ENCODE measurements at places on chromosomes 16 and 17.

DNA sequence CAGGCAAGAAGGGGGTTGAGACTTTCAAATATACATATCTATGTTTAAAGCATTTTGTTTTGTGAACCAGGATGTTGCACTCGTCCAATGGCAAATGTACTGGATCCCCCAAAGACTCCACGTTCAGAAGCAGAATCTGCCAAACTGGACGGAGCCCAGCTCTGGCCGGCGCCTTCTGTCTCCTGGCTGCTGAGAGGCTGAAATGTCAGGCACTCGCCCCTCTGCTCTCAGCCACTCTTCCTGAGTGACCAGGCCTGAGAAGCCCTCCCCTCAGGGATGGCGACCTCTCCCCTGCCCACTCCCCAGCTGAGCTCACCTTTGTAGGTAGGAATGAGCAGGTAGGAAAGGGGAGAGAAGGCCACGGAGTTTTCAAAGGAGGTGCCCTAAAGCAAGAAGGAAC is 187.5 kb upstream of the FOXF1 start:
- DNase-seq = no peak

GRCh38 chr16:4612977-4613635 is 1.6 kb downstream of the UBALD1 start:
- DNase-seq = peak; percentile 32

- DNase-seq = no peak
These were observed 535 bp upstream of the AURKB start for GRCh38 chr17:8210761-8211458.

GRCh38 chr16:71927787-71928186 is 32.5 kb downstream of the IST1 start:
- DNase-seq = no peak

DNA sequence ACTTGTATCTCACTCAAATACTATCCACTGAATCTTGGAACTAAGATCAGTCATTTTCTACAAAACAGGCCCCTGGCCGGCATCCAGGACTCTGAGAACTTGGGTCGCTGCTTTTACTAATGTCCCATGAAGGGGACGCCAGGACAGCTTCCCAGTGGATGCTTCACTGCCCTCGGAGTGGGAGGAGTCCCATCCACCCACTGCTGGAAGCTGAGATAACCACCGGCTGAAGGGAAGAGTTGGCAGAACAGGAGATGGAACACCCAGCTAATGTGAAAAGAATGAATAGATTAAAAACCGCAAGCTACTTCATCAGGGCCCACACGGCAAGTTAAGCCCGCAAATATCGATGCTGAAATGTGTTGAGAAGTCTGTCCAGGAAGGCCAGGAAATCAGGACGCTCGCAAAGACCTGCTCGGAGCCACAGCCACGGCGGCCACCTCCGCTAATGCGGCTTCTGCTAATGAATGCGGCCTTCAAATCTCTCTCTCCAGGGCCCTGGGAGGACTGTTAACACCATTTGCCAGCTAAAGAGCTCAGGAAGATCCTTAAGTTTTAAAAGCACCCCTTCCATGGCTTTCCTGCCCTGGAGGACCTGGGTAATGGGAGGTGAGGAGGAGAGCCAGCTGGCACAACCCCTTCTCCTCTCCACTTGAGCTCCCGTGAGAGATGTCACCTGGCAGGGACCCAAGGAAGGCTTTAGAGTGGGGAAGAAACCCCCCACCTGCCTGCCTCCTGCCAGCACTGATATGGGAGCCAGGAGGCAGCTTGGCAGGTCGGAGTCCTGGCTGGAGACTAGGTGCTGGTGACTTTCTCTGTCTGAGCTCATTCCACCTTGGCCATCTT is 226.6 kb upstream of the RPL38 start:
- DNase-seq = no peak

- DNase-seq = no peak
These were observed 26.0 kb downstream of the TAC4 start for GRCh38 chr17:49821916-49822315.

GRCh38 chr17:76725580-76726230 is 701 bp downstream of the JMJD6 start:
- peak; percentile 86 for DNase-seq

- peak; percentile 45 for DNase-seq
These were observed 43.6 kb upstream of the CACNG5 start for GRCh38 chr17:66791347-66791746.

GRCh38 chr16:30084816-30085159 is 6.9 kb downstream of the TBX6 start:
- DNase-seq = no peak

DNA sequence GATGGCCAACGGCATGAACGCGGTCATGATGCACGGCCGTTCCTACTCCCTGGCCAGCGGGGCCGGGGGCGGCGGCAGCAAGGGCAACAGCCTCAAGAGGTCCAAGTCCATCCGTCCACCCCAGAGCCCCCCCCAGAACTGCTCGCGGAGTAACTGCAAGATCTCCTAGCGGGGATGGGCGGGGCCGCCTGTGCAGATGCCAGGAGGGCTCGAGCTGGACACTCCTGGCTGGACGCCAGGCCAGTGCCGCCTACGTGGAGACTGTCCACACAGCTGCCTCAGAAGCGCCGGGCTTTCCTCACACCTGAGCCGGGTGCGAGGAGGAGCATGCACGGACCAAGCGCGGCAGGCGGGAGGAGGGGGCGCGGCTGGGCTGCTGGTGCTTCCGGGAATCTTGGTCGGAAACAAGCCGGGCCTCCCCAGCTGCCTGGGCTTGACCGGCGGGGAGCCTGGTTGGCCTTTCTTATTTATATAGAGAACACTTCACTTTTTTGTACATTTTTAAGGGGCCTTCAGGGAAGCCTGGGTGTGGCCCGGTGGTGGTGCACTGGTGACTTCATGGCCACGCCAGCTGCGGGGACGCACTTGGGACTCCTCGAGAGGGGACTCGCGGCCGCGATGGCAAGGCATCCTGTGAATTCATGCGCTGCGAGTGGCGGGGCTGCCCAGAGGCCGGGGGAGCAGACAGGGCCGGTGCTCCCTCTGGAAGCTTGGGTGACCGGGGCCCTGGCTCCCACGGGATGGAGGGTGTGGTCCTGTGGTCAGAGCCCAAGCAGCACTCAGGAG is 3.1 kb upstream of the WFIKKN1 start:
- no peak for DNase-seq

DNA sequence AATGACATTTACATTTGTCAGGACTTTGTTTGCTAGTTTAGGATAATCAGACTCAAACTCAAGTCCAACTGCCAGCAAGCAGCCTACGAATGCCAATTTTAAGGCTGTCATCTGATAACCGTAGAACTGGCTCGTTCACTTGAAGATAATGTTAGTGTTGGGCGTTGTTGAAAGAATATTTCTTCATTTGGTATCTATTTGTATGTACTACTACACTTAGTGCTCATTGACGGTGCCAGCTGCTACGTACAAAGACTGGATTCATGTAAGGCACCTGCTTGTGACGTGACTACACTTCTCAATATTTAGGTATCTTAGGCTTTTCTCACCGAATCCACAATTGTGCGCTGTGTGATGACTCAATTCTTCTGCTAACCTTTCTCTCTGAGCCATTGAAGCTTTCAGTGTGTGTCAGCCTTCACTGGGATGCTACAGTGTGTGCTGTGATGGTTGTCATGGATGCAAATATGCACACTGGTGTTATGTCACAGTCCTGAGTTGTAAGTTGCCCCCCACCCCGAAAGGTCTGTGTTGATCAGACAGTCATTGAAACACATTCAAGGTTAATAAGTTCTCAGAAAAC is 5.7 kb downstream of the ATP2C2 start:
- no peak for DNase-seq

DNA sequence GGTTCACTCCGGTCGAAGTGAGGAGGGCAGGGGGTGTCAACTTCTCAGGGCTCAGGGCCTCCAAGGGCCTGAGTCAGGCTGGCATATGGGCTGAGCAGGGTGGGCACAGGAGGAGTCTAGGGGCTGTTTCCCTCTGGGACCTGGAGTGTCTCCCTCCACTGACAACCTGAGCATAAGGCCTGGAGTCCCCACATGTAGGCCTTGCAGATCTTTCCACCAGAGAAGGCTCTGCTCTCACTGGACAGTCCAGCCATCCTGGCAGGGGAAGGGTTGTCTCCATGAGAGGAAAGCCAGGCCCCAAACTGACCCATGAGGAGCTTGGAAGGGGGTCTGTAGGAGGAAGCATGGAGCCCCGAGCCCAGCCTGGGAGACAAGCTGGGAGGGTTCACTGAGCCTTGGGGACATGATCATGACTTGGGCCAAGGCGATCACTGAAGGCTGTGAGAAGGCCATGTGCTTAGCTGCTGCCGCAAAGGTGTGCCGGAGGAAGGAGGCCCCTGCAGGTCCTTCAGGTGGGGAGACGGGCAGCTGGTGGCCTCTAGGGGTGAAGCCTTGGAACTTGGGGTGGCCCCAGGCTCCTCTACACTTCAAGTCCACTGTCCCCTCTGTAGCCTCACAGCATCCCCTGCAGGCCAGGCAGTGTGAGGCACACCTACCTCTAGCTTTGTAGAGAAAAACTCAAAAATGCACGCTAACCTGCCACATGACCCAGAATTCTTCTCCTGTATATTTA is 9.9 kb downstream of the CMTM2 start:
- DNase-seq = peak; percentile 79

- DNase-seq = no peak
These were observed 169.0 kb upstream of the ZFHX3 start for GRCh38 chr16:73216932-73217331.

- no peak for DNase-seq
These were observed 105.1 kb downstream of the SDK2 start for GRCh38 chr17:73539166-73539565.

DNA sequence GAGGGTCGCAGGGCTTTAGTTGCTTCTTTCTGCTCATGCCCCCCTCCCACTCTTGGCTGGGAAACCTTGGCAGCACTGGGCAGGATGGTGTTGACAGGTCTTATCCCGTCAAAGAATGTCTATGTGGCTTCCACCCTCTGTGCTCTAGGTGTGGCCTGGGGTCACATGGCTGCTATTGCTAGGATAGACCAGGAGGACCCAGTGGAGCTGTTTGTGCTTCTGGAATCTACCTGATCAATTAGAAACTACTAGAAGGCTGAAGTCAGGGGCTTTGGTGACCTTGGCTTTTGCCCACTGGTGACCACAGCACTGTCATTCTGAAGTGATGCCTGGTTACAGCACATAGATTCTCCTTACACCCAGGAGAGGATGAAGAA is 105.8 kb downstream of the CMIP start:
- no peak for DNase-seq

DNA sequence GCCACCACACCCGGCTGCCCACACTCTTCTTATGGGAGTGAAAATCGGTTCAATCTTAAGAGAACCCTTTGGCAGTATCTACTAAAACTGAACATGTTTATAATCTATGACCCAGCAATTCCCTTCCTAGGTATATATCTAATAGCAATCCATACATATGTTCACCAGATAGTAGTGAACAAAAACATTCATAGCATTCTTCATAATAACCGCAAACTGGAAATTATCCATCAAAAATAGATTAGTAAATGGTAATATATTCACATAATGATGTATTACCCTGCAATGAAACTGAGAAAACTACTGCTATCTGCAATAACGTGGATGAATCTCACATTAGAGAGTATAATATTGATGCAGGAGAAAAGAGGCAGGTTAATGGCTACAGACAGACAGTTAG is 23.1 kb downstream of the COPRS start:
- DNase-seq = no peak

- no peak for DNase-seq
These were observed 52.5 kb downstream of the FTO start for GRCh38 chr16:53756275-53756996.

DNA sequence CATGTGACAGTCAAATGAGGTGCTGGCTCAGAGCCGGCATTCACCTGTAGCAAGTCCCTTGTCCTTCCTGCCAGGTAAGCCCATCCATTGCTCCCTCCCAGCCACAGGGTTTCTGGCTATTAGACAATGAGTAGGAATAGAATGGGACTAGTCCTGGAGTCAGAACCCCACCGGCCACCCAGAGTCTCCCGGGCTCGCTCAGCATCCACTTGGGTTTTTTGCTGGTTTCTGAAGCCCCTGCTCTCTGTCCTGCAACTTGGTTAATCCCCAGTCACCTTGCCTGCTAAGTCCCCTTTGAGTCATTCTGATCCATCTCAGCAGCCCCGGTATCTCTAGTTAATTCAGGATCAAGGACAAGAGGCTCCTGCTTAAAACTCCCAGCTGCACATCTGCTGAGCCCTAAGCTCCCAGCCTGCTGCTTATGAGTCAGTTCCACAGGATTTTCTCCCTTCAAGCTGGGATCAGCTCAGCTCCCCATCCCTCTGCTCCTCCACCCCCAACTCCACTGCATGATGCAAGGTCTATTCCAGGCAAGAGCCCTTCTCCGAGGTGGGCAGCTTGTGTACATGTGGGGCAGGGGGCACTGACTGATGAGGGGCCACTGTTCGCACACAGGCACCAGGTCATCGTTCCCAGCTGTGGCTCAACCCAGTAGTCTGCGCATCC is 19.9 kb upstream of the MRPS23 start:
- DNase-seq = no peak

DNA sequence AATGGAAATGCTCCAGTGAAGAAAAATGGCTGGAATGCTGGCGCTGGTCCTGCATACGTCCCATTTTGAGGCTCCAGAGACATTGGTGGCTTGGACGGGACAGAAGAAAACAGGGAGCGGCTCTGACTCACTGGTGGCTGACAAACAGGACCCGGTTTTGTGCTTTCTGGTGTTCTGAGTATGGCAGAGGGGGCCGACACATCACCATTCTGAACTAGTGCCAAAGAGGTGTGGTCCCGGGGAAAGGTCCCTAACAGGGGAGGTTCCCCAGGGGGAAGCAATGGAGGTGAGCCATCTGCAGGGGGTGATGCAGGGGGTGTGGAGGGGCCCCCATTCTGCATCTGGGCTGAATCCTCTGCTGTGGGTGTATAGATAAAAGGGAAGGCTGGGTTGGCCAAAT is 8.3 kb downstream of the ANKRD40 start:
- DNase-seq = no peak

- no peak for DNase-seq
These were observed 10.6 kb upstream of the SPNS2 start for GRCh38 chr17:4487820-4488716.

DNA sequence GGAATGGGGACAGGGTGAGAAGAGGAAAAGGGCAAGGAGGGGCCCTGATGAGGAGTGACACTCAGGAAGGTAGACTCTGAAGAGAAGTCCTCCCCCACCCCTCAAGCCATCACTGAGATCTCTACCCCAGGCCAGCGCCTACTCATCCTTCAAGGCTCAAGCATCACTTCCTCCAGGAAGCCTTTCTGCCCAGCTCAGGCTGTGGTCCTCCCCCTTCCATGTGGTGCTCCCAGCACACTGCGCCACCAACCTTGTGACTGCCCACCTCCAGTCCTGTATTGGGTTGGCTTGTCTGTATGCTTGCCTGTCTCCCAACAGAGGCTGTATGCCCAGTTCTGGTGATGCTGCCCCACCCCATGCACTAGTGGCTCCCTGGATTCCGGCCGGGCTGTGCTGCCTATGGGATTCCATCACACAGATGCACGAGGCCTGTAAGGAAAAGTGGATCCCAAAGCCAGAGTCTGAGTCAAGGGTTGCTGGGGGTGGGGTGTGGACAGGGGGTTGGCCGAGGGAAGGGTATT is 19.8 kb upstream of the ZFP90 start:
- no peak for DNase-seq

DNA sequence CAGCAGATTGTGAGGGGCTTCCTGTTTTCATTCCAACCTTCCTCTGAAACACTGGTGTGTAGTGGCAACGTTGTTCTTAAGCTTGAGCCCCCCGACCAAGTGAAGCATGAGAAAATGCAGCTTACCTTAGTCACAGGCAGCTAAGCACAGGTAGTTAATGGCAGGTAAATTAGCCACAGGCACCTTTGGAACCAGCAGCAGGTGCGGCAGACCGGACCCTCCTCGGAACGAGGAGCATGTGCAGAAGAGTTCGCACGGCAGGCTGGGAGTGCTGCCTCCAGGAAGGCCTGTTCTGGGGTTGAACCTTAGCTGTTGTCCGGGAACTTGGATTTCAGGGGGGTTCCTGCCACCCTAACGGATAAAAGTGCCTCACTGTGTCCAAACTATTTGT is 7.2 kb upstream of the IRF8 start:
- DNase-seq = no peak

Data from suppressor macrophage treated with lipopolysaccharide for 1 hour (primary cell).